Panc1 (cell line): ENCODE measurements at places on chromosomes 13 and 19. TPM values are rescaled to one million over a fixed set of nuclear protein-coding genes. Genes with fewer than 3 reads are reported as not detected.

DNA sequence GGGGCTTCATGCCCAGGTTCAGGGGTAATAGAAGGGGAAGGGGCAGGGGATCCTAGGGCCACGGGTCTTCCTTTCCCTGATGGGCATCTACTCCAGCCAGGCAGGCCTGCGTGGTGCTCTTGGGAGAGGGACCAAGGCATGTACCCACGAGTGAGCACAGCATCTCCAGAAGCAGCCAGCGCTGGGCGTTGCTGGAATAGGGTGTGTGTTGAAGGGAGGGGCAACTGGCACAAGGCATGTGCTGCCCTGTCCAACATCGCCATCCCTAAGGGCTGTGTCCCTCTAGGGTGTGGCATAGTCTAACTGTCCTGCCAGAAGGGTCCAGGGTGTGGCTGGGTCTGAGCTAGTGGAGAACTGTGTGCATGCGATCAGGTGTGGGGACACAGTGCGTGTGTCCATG, 2.9 kb downstream of the NOTCH3 start:
- no peak for DNase-seq

- no peak for DNase-seq
These were observed 3.0 kb upstream of the PGLYRP1 start for GRCh38 chr19:46025835-46026234.

DNA sequence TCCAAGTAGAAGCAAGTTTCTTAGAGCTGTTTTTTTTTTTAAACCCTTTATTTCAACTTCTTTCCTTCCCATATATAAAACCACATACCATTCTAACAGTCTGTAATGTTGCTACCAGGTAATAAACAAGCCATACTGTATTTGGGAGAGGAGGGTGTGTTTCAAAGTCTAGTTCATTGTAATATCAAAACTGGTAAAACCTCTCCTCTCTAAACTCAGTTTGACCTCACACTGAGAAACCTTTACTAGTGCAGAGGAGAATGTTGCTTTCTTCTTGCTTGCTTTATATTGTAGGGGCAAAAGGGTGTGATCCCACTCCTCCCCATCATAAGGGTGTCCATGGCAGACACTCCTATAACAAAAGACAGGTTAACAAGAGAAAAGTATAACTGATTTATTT, 155.1 kb downstream of the GGACT start:
- no peak for DNase-seq

DNA sequence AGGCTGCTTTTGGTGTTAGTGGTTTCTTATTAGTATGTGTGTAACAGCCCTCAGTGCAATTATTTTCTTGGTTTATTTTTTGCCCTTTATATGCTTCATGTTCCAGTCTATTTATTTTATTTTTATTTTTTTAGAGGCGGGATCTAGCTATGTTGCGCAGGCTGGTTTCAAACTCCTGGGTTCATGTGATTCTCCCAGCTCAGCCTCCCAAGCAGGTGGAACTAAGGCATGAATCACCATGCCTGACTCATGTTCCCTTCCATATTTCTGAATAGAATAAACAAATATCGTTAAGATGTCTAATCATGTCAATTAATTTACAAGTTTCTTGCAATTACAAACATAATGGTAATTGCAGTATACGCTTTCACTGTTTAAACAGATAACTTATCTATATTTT, 11.7 kb downstream of the SKA3 start:
- DNase-seq = peak; percentile 55

DNA sequence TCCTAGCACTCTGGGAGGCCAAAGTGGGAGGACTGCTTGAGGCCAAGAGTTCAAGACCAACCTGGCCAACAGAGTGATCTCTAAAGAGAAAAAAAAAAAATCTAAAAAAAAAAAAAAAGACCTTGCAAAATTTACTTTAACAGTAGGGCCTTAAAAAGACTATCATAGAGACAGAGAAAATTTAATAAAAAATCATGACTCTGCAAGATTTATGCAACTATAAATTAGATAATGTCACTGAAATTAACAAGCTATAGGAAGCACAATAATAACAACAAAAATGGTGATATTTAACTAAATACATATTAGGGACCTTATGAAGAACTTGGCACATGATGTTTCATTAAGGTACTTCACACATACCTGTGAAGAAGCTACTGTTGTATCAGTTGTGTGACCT, 11.2 kb downstream of the ZNF45 start:
- no peak for DNase-seq

DNA sequence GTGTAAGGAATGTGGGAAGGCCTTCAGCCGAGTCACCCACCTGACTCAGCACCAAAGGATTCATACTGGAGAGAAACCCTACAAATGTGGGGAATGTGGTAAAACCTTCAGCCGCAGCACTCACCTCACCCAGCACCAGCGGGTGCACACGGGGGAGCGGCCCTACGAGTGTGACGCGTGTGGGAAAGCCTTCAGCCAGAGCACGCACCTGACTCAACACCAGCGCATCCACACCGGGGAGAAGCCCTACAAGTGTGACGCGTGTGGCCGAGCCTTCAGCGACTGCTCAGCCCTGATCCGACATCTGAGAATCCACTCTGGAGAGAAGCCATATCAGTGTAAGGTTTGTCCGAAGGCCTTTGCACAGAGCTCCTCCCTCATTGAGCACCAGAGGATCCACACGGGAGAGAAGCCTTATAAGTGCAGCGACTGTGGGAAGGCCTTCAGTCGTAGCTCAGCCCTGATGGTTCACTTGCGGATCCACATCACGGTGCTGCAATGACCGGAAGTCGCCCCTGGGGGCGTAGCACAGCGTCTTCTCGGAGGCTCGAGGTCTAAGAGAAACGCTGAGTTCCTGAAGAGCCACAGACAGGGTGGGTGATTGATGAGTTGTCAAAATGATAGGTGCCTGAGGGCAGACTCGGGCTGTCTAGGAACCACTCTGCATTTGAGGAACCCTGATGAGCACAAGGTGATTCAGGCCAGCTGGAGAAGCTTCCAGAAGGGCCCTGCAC, 12.2 kb downstream of the ZSCAN22 start:
- DNase-seq = no peak

DNA sequence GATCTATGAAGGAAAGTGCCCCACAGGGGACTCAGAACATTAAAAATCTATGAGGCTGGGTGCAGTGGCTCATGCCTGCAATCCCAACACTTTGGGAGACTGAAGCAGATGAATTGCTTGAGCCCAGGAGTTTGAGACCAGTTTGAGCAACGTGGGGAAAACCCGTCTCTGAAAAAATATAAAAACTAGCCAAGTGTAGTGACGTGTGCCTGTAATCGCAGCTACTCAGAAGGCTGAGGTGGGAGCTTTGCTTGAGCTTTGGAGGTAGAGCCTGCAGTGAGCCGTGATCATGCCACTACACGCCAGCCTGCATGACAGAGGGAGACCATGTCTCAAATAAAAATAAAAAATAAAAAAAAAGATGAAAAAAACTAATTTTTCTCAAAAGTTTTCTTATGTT, 1070.6 kb downstream of the PCDH9 start:
- DNase-seq = no peak

- DNase-seq = no peak
These were observed 198.4 kb downstream of the ATP8A2 start for GRCh38 chr13:25570185-25570584.

- no peak for DNase-seq
These were observed 36.6 kb upstream of the POMP start for GRCh38 chr13:28622286-28622685.

- DNase-seq = peak; percentile 42
These were observed 30.3 kb downstream of the CRYL1 start for GRCh38 chr13:20495087-20496023.

GRCh38 chr19:18203408-18203862, 407 bp downstream of the RAB3A start:
- DNase-seq = no peak

DNA sequence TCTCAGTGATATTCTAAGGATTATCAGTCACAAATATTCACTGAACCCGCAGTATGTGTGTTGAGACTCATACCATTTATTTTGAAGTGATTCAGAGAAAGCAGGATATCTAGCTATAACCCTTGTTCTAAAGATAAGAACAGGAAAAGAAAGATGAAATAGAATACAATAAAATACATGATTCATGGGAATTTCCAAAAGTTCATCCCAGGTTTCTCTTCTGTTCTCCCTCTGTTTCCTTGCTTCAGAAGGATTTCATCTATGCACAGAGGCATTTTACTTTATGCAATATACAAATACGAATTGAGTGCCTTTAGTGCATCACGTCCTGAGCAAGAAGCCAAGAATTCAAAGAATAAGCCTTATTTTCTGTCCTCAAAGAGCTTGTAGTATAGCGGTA, 274.4 kb upstream of the GPC6 start:
- no peak for DNase-seq

DNA sequence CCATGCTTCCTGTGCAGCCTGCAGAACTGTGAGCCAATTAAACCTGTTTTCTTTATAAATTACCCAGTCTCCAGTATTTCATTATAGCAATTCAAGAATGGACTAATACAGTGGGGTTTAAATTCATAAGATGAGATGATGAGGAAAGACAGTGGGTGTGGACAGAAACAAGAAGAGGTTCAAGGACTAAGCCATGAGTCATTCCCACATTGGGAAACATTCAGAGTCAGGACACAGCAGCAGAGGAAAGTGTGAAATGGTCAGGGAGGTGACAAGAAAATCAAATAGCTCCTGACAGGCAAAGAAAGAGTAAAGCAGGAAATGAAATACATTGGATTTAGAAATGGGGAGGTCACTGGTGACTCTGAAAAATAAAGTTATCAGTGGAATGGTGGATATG, 9.1 kb downstream of the ZNF841 start:
- DNase-seq = no peak

- no peak for DNase-seq
These were observed 21.8 kb downstream of the POLR1D start for GRCh38 chr13:27643334-27644132.

- DNase-seq = no peak
These were observed 127.5 kb downstream of the LIG4 start for GRCh38 chr13:108087810-108088209.

DNA sequence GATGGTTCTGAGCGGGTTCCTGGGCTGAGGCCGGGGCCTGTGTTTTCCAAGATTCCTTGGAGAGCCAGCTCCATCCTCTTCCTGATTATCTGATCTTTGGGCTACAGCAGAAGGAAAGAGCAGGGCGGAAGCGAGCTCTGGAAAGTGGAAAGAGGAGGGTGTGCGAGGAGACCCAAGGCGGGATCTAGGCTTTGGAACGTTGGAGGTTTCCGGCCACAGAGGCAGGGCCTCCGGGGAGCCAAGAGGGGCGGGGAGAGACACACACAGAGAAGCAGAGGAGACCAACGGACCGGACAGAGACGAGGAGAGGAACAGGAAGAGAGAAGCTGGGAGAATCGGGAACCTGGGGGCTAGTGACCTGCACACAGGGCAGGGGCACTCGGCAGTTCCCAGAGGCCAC, at the start of gene CLEC11A:
Gene CLEC11A, plus strand, starts transcription at position 296 of the 400 bp plus-strand sequence. CDS start 162 bp downstream, outside the sequence.
- no peak for DNase-seq

DNA sequence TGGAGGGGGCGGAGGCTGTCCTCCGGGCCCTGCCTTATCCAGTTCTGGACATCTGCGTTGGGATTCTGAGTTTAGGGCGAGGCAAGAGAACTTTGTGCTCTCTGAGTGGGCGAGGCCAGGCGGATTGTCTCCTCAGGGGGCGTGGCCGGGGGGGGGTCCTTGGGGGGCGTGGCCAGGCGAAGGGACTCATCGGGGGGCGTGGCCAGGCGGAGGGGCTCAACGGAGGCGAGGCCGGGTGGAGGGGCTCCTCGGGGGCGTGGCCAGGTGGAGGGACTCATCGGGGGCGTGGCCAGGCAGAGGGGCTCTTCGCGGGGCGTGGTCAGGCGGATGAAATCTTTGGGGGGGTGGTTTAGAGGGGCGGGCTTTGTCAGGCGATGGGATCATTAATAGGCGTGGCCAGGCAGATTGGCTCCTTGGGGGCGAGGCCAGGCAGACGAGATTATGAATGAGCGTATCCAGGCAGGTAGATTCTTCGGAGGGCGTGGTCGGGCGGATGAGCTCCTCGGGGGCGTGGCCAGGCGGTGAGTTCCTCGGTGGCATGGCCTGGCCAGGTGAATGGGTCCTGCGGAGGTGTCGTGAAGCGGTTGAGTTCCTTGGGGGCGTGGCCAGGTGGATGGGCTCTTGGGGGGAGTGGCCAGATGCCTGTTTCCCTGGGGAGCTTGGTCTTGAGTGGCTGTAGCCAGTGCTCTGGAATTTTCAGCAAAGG, 10.3 kb upstream of the CACNG7 start:
- DNase-seq = no peak

- no peak for DNase-seq
These were observed 7.6 kb upstream of the HMG20B start for GRCh38 chr19:3565139-3565538.

DNA sequence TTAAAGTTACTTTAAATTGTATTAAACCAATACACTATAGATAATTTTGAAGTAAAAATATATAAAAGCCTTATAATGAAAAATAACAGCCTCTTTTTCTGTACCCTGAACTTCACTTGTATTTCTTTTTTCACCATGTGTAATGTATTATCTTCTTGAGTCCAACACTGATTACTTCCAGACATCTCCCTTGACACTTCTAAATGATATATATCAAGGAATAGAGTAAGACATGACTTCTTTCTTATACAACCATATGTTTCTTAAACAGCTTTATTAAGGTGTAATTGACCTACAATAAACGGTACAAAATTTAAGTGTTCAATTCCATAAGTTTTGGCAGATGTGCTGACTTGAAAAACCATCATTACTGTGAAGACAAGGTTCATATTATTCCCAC, 531.9 kb downstream of the OLFM4 start:
- no peak for DNase-seq

GRCh38 chr13:29733147-29733611, 117.2 kb downstream of the UBL3 start:
- DNase-seq = no peak

GRCh38 chr19:5792224-5792623, 1.3 kb upstream of the DUS3L start:
- no peak for DNase-seq

- no peak for DNase-seq
These were observed 2.5 kb upstream of the ECH1 start for GRCh38 chr19:38834104-38834490.

GRCh38 chr19:32403291-32403995, 2.1 kb upstream of the DPY19L3 start:
- DNase-seq = no peak

- no peak for DNase-seq
These were observed 394.3 kb downstream of the FOXO1 start for GRCh38 chr13:40271931-40272775.

DNA sequence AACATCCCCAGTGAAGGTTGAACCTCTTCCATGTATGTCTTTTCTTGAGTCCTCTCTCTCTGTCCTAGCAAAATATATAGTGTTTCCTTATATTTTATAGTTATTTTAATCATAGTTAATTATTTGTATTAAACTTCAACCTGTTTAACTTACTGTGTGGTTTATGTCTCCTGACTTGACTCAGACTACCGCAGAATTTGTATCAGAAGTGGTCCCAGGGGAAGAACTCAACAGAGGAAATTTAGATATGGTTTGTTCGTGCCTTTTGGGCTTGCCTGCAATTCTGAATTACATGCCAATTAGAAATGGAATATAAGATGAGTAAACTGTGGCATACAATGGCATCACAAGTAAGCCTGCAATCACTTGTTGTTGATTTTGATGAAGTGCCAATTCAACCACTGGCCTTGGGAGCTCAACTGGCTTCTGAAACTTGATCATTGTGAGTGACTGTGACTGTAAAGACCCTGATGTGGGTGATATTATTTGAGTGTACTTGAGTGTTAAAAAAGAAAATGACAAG, 1459.5 kb upstream of the PCDH20 start:
- DNase-seq = no peak

PRSS57 gene
- not detected for total RNA-seq

PLVAP gene
- total RNA-seq = 0.08 TPM

ANKRD24 gene
- total RNA-seq = 0.26 TPM

CYP2F1 gene
- total RNA-seq = not detected

NPAS1 gene
- 3.6 TPM for total RNA-seq

KLHL1 gene
- total RNA-seq = not detected

CYSLTR2 gene
- total RNA-seq = not detected

ZNF69 gene
- total RNA-seq = 9.5 TPM

PLPPR3 gene
- 63.7 TPM for total RNA-seq
